T-helper 9 cell (primary cell): ENCODE measurements at places on chromosomes 2 and 18.

DNA sequence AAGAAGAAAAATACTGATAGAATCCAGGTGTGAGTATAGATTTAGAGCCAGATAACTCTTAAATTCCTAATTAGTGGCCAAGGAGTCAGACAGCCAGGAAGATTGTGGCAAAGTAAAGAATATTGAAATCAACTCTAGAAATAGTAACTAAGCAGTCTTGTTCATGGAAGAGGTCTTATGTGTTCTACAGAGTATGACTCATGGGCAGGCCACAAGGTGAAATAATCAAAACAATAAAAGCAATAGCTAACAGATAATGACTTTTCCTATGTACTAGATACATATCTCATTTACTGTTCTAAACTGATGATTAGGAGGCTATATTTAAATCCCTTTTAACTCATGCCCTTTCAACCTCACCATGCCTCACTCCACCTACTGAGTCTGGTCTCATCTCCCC is 227.4 kb upstream of the COL3A1 start:
- DNase-seq = no peak

DNA sequence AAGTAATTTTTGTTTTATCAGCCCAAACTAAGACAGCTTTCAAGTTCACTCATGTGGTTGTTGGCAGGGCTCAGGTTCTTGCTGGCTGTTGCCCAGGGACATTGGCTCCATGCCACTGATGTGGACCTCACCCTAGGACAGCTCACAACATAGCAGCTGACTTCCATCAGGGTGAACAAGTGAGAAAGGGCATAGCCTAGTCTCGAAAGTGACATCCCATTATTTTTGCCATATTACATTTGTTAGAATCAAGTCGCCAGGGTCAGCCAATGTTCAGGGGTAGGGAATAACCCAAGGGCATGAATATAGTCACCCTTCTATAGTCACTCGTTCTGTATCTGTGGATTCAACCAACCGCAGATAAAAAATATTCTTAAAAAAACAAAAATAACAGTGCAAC is 10.7 kb upstream of the CWC22 start:
- no peak for DNase-seq

GRCh38 chr18:58310517-58310916 is 266.5 kb downstream of the NEDD4L start:
- DNase-seq = peak; percentile 6

- DNase-seq = no peak
Observed at GRCh38 chr18:23032030-23032582, 99.0 kb downstream of the RBBP8 start.

DNA sequence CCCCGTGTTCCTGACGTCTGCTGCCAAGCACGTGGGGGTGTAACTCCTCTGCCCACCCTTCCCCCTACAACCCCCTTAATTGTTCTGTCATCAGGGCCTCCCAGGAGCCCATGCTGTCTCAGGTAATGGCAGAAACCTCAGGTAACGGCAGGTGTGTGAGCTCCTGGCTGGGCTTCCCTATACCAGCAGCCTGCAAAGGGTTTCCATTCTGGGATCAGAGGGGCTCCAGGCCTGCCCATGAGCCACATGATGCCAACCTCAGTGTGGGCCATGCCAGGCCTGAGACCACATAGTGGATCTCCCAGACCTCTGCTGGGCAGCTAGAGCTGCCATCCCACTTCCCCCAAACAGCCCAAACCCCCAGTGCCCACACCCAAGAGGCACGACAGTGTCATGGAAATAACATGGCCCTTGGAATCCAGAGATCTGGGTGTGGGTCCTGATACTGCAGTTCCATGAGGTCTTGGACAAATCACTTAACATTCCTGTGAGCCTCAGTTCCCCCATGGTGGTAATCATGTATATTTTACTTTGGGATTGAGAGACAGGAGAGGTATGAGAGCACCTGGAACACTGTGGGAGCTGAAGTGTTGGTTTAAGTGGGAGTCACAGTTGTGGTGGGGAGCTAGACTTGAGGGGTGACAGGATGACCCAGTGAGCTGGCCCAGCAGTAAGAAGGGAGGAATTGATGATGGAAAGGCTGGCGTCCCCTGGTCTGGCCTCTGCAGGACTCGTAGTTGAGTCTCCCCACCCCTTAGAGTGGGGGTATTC is 59.6 kb downstream of the ATOH8 start:
- no peak for DNase-seq

DNA sequence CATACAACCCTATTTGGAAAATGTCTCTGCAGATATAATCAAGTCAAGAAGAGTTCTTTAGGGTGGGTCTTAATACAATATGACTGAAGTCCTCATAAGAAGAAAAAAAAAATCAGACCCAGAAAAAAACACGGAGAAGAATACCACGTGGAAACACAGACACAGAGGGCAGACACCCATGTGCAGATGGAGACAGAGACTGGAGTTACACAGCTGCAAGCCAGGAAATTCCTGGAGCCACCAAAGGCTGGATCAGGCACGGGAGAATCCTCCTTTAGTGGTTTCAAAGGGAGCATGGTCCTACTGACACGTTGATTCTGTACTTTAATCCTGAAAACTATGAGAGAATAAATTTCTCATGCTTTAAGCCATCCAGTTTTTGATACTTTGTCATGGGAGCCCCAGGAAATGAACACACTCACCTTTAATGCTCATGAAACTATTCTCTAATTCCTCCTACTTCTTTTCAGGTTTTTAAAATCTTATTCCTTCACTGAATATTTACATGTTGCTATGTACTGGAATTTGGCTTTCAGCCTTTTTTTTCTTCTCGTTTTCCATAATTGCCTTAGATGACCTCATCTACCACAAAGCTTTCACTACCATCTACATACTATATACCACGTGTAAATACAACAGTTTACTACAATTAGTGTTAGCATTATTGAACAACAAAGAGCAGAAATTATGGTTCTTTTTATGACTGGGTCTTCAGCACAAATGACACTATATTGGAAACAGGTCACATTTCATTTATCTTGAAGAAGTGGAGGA is 529.1 kb downstream of the IRS1 start:
- no peak for DNase-seq

GRCh38 chr2:39664232-39664887 is 1.4 kb upstream of the TMEM178A start:
- no peak for DNase-seq

DNA sequence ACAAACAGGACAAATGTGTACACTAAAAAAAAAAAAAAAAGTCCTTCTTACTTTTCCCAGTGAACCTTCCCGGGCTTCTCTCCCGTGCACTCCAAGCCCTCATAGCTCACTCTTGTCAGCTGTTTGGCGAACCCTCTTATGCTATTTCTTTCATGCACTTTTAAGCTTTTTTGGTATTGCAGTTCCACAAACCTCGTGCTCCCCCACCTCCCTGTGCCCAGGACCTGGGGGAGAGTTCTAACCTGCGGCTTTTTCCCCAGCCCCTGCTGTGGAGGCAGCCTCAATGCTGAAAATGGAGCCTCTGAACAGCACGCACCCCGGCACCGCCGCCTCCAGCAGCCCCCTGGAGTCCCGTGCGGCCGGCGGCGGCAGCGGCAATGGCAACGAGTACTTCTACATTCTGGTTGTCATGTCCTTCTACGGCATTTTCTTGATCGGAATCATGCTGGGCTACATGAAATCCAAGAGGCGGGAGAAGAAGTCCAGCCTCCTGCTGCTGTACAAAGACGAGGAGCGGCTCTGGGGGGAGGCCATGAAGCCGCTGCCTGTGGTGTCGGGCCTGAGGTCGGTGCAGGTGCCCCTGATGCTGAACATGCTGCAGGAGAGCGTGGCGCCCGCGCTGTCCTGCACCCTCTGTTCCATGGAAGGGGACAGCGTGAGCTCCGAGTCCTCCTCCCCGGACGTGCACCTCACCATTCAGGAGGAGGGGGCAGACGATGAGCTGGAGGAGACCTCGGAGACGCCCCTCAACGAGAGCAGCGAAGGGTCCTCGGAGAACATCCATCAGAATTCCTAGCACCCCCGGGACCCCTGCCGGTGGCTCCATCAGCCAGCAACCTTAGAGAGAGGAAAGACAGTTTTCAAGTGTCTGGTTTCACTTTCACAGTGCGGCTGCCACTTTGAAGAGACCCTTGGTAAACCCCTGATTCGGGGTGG is 826 bp downstream of the KCNE4 start:
- DNase-seq = no peak

DNA sequence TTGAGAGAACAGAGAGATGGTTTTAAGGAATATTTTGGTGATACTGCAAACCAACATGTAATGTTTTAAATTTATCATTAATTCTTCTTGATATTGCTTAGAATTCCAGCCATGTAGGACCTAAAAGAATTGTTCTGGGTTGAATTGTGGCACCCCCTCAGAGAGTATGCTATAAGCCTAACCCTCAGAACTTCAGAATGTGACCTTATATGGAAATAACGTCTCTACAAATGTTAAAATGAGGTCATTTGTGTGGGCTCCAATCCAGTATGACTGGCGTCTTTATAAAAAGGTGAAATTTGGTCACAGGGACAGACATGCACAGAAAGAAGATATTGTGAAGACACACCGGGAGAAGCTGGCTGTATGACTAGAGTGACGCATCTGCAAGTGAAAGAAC is 193.6 kb downstream of the NRXN1 start:
- DNase-seq = no peak

DNA sequence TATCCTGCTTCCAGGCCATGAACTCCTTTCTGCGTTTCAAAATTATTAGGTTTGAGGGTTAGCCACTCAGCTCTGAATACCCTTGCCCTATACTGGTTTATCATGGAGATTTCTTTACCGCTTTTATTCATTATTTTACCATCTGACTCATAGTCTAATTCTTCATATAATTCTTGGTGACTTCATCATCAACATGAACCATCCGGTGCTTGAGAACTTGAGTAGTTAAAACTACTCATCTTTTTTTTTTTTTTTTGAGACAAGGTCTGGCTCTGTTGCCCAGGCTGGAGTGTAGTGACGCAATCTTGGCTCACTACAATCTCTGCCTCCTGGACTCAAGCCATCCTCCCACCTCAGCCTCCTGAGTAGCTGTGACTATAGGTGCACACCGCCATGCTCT is 94.2 kb upstream of the LHCGR start:
- DNase-seq = no peak

DNA sequence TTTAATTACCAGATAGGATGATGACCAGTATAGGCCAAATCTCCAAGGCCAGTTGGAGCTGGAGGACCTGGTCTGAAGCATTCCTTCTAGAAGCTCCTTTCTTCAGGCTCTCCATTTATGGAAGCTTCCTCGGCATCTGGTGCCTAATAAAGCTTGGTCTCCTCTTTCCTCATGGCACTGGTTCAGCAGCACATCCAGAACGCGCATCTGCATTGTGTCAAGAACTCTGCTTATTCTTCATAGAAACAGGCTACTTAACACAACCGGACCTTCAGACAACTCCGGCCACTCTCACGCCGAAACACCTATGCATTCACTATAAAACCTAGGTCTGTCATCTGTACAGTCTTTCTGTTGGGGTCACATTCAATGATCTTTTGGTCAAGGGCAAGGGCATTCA is 99.8 kb downstream of the COL6A3 start:
- no peak for DNase-seq

GRCh38 chr2:11807156-11808015 is 61.0 kb downstream of the LPIN1 start:
- DNase-seq = no peak

DNA sequence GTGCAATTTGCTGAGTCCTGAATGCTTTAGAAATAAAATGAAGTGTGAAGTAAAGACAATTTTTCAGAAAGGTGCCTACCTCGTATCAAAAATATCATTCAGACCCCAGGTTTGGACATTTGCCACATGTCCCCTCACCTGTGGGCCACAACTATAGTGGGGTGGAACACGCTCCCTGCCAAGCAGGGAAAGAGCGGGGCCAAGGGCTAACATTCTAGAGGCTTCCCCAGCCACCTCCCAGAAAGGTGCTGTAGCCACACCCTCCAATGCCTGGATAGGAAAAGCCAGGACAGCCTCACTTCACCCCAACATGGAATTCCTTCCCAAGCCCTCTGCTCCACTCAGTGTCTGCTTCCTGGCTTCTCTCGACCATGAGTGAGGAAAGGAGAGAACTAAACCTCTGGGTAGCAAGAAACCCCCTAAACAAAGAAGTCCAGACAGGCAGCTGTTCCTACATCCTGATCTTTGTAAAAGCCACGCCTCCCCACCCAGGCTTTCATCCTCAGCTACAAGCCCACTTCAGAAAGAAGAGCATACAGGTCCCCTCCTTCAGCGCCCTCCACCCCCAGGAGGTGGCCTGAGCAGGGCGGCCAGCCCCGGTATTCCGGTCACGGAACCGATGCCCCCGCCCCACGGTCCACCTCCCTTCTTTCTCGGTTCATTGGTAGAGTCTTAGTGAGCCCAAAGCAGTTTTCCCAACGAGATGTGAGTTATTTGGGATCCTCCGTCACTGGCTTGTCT is 2.1 kb downstream of the COL6A3 start:
- no peak for DNase-seq

- DNase-seq = no peak
Observed at GRCh38 chr2:227886149-227886548, 14.7 kb downstream of the DAW1 start.

- no peak for DNase-seq
Observed at GRCh38 chr2:187528042-187528441, 26.2 kb downstream of the TFPI start.

GRCh38 chr2:25098056-25098455 is 56.2 kb downstream of the EFR3B start:
- DNase-seq = no peak

DNA sequence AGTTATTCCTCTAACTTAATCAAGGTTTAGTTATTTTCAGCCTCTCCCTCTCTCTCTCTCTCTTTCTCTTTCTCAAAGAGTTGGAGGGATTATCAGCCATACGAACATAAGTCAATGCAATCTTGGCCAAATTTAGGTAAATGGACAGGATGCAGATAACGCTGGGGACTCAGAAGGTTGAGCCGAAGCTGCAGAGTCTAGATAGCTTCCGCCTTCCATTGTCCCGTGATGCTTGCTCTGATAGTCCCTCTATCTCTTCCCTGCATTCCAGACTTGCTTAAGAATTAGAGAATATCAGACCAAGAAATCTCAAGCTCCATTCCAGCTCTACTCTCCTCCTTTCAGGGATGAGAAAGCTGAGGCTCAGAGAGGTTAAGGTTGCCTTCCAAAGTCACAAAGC is 502.8 kb upstream of the TNP1 start:
- DNase-seq = no peak

DNA sequence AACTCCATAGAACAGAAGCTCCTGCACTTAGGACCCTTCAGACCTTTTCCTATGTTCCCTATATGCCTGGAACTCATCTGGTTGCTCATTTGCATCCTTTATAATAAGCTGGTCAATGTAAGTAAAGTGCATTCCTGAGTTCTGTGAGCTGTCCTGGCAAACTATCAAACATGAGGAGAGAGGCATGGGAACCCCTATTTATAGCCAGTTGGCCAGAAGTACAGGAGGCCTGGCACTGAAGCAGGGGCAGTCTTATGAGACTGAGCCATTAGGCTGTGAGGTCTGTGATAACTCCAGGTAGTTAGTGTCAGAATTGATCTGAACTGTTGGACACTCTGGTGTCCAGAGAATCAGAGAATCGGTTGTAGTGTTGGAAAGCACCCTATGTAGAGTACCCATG is 88.4 kb downstream of the EHD3 start:
- DNase-seq = no peak

DNA sequence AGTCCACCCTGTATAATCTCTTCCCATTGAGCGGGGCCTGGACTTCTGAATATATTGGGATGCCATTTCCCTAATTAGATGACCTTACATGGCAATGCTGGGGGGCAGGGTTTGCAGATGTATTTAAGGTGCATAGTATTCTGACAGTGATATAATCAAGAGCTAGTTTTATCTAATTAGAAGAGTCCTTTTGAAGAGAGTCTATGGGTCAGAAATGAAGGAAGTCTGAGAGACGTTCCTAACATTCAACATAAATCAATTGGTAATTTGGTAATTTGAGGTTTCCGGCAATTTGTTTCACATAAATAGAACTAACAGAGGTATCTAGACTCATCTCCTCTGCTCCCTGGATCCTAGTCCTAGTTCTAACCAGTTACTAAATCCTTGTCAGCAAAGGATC is 25.7 kb upstream of the UXS1 start:
- DNase-seq = no peak
